ENCODE measurements at places on chromosomes 2 and 18. TPM values are rescaled to one million over a fixed set of nuclear protein-coding genes. Genes with fewer than 3 reads are reported as not detected.

Gene SLC14A1
- total RNA-seq = 22.1 TPM

DNA sequence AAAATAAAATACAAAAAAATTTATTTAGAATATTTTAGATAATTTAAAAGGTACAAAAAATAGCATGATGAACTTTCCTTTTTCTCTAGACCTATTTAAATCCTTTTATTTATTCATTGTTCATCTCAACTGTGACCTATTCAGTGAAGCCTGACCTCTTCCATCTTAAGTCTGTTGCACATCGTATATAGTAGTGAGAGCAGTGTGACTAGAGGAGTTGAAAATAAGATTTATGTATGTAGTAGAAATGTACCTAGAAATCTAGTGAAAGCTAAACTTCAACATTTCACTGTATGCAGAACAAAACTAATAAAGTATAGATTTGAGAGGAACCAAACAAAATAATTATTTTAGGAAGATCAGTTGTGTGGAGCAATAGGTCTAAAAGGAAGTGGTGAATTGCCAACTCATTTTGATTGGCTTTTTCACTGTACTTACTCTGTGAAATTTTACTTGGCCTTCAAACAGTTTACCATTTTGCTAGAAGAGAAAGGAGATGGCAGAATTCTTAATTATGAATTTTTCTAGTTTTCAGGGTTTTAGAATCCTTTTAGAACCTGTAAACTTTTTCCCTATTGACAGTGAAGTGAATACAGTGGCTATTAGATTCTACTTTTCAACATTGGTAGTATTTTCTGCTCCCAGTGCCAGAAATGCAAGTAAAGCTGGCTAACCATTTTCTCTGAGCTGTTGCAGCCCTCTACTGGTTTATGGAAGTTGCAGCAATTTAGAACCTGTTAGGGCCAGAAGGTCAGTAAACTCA, 11.0 kb downstream of the ANKRD12 start:
- no peak for DNase-seq

Gene RTKN
- 14.0 TPM for total RNA-seq

- DNase-seq = no peak
Measured at GRCh38 chr2:220785178-220785577, 786.9 kb downstream of the EPHA4 start.

- DNase-seq = no peak
Measured at GRCh38 chr18:63977040-63977439, 7.2 kb downstream of the SERPINB8 start.

DNA sequence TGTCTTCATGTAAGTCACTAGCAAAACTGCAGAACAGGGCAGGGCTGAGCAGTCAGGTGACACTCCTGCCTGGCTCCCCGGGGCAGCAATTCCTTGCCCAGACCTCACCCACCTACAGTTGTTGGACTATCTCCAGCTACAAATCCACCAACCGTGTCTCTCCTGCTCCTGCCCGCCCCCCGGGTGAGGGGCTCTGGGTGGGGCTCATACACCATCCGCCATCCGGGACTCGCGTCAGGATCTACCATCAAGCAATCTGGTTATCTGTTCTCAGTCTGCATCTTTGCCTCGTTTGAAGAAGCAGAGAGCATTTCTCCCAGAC, 13.5 kb upstream of the GLI2 start:
- DNase-seq = no peak

Measured in left ventricle myocardium inferior (tissue), 1 donor.